ENCODE measurements at places on chromosomes 12 and 14.

DNA sequence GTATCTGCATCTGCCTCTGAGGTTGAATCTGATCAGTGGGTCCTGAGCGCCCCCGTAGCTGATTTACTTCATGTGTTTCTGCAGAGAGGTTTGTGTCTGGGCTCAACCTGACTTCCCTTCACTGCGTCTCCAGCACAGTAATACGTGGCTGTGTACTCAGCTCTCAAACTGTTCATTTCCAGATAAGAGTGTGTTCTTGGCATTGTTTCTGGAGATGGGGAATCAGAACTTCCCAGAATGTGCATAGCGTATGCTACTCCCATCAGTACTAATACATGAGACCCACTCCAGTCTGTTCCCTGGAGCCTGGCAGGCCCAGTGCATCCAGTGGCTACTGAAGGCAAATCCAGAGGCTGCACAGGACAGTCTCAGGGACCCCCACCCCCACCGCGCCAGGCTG lies 1297.2 kb downstream of the TMEM121 start:
- no peak for DNase-seq

- DNase-seq: no peak
Measured at GRCh38 chr12:113449839-113450238, 21.8 kb downstream of the LHX5 start.

DNA sequence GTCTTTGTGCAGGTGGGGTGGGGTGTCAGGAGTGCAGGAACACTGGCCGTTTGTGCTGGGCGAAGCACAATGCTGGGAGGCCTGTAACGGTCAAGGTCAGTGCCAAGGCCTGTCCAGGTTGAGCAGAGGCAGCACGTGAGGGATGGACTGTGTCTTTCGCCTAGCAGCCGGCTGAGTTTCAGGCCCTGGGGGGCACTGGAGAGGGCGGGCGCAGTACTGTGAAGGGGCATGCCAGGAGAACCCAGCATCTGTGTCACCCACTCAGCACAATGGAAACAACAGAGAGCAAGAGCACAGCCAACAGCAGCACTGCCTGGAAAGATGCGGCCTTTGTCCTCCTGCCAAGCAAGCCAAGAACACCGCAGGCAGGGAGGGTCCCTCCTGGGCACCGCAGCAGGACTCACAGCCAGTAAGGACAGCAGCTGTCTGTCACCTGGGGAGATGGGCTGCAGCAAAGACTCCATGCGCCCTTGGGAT lies 25.2 kb downstream of the SLC25A47 start:
- no peak for DNase-seq

DNA sequence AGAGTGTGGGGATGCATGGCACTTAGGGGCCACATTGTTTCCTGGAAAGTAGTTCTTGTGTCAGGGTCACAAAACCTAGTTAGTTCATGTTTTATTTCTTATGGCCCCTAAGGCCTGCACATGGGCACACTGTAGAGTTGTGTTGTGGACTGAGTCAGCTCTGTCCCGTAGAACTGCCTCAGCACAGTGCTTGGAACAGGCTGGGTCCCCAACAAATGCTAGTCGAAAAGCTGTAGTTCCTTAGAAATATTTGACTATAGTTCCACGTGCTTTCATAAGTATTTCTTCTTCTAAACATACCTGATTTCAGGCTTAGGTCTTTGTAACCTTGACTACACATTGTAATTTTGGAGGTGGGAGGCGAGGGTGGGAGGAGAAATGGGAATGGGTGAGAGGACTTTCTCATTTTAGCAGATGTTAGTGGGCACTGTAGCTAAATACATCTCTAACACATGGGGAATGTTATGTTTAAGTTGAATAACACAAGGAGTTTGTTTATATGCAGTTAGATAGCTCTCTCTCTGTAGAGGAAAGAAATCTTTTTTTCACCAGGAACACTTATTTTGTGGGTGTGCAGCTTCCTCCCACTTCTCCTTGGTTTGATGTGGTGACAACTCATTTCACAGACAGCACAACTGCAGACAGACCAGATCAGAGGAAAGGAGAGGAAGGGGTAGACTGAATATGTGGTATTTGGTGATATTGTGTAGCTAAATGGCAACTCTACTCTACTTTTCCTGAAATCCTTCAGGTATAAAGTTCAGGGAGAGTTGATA lies 39.5 kb upstream of the DACT1 start:
- DNase-seq: no peak

- no peak for DNase-seq
Measured at GRCh38 chr12:93573552-93574223, 1.2 kb downstream of the SOCS2 start.

DNA sequence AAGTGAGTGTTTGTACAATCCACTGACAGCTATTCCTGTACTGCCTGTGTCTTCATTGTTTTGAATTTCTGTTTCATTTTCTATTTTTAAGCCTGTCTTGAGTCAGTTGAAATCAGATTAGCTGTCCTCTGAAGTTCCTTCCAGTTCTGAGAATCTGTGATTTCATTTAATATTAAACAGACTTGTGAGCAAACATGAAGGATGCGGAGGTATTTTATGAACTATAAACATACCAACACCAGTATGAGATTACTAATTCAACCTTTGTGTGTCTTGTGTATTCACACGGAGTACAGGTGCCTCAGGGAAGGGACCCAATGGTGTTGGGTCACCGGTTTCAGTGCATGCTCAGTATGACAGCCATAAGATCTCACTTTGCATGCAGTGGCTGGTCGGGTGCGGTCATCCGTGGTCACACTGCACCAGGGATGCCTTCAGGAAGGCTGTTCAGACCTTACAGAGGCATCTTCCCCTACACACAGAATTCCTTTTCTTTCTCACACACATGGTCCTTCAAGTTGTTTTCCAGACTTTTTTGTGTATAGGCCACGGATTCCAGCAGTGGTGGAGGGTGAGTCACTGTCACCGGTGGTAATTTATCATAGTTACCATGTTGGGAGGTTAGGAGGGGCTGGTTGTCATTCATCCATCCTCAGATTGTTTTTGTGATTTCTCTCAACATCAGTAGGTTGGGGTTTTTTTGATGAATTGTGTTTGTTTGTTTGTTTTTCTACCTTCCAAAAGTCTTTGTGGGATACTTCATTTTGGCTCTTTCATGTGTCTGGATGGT lies 103.0 kb upstream of the SFSWAP start:
- no peak for DNase-seq

DNA sequence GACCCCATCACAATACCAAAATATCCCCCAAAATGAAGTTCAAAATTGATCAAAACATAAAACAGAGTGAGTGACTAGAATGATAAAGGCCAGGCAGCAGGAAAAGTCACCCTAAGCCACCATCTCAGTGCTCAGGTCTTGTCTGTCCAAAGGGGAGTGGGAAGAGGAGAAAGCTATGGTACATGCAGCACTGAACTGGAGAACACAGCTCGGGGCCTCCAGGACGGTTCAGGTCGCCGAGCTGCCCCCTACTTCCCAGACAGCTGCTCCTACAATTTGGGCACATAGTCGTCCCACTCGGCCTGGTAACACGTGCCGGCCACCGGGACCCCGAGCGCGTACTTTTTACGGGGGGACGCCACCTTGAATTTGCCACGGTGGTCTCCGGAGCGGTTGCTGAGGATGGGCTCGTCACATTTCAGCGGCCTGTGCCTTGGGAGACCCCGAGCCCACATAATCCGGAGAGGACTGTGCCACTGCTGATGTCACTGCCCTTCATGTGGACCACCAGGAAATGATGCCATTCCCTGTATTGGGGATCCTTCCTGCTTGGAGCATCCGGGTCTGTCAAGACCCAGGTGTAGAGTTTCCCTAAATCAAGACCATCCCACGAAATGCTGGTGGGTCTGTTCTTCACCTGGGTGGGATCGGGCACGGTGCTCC lies 31.6 kb downstream of the AK7 start:
- DNase-seq: no peak
